Hypothalamus (tissue), 51 donors: ENCODE measurements at places on chromosomes 1 and 21.

DNA sequence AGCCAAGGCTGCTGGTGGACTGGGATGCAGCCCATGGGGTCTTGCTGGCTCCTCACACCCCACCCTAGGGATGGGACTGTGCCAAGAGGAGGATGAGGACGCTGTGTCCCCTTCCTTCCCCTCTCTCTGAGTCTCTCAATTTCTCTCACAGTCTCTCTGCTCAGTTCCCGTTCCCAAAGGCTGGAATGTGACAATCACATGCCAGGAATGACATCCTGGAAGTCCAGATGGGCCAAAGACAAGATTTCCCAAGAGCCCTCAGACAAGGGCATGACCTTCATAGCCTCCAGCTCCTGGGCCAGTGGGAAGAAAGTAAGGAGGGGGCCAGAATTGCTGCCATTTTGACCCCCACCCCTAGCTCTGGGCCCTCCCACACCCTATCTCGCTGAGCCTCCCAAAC is 7.6 kb upstream of the CDCP2 start:
- DNase-seq = no peak

DNA sequence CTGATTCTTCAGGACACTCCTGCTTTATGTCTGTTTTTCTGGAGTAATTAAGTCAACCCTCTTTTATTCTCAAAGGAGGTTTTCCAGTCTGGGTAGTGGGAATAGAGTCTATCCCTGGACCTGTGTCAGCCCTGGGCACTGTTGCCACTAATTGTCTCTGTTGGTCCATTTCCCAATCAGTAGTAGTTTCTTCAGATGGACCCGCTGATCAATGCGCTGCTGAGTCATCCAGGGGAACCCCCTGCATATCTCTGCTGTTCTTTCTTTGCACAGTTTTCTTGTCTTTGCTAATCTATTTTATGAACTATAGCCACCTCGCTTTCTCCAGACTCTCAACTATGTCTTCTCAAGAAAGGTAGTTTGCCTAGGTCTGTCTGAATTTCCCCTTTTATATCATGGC is 82.5 kb downstream of the TNNI3K start:
- DNase-seq = no peak

- no peak for DNase-seq
Measured at GRCh38 chr1:110192541-110192940, 17.6 kb upstream of the KCNC4 start.

GRCh38 chr1:45177452-45177851 is 29.0 kb downstream of the ZSWIM5 start:
- no peak for DNase-seq

GRCh38 chr1:220188538-220188937 is 83.7 kb downstream of the RAB3GAP2 start:
- no peak for DNase-seq

GRCh38 chr1:28811766-28812668 is at the start of gene OPRD1:
Gene OPRD1, plus strand, starts transcription at chr1:28812170. Its CDS starts 214 bp downstream, at chr1:28812384.
- no peak for DNase-seq
